ENCODE measurements at places on chromosomes 6 and 20.

- DNase-seq = no peak
Measured at GRCh38 chr6:43679057-43679456, 8.5 kb downstream of the MRPS18A start.

GRCh38 chr20:63342561-63343459 is 18.3 kb downstream of the CHRNA4 start:
- DNase-seq = peak; percentile 57

GRCh38 chr20:4902788-4903187 is 98.5 kb downstream of the SLC23A2 start:
- no peak for DNase-seq

- DNase-seq = no peak
Measured at GRCh38 chr6:168724669-168725570, 283.9 kb downstream of the SMOC2 start.

DNA sequence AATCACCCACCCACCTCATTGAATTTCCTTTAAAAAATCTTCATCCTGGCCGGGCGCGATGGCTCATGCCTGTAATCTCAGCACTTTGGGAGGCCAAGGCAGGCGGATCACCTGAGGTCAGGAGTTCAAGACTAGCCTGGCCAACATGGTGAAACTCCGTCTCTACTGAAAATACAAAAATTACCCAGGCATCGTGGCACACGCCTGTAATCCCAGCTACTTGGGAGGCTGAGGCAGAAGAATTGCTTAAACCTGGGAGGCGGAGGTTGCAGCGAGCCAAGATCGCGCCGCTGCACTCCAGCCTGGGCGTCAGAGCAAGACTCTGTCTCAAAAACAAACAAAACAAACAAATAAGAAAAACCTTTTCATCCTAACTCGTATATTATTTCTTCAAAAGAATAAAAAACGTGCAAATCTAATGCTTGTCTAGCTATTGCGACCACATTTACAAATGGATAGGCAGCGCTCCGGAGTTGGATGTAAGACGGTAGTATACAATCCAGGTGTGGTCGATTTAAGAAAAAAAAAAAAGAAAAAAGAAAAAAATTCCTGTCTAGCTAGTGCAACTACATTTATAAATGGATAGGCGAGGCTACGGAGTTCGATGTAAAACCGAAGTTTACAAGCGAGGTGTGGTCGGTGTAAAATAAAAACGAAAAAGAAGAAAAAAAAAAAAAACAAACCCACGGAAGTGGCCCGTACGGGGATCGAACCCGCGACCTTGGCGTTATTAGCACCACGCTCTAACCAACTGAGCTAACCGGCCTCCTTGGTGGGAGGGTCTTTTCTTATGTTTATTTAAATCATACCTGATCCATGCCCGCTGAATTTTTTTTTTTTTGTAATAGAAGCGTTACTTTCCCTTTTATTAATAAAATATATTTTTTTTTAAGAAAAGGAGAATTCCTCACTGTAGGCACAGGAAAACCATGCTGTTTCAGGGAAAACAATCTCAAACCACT is 70.7 kb upstream of the PRSS16 start:
- peak; percentile 35 for DNase-seq

DNA sequence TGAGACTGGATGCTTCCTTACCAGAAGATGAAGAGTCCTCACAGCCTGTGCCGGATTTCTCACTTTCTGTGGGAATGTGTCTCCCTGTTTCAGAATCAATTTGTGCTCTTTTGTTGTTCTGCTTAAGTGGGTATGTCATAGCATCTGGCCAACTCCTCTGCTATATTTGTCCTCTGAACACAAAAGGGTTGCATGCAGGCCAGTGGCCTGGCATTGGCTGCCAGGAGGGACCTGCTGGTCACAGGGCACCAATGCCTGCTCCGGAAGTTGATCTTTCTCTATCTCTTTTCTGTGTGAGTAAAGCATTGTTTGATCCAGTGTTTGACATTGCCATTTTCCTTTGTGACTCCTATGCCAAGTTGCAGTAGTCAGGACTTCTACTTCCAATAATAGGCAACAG is 47.8 kb downstream of the JARID2 start:
- DNase-seq = no peak

- no peak for DNase-seq
Measured at GRCh38 chr6:109059571-109060021, 35.0 kb downstream of the SESN1 start.

DNA sequence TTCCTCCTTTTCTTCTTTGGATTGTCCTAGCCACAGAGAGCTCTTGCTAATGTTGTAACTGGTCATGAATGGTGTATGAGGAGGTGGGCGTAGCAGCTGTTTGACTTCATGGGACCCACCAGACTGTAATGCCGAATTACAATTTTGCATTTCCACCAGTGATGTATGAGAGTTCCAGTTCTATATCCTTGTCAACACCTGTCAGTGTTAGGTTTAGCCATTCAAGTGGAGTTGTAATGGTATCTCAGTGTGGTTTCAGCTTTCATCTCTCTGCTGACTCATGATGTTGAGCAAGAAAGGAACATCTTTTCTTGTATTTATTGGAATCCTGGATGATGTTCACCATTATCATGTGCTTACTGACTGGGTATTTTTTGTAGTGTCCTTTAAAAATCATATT is 5.1 kb downstream of the IGF2R start:
- no peak for DNase-seq

- DNase-seq = no peak
Measured at GRCh38 chr6:21469213-21469612, 124.3 kb upstream of the SOX4 start.

- DNase-seq = no peak
Measured at GRCh38 chr6:44735630-44735963, 348.1 kb downstream of the CDC5L start.

GRCh38 chr20:20184149-20184548 is 131.8 kb downstream of the CFAP61 start:
- no peak for DNase-seq

DNA sequence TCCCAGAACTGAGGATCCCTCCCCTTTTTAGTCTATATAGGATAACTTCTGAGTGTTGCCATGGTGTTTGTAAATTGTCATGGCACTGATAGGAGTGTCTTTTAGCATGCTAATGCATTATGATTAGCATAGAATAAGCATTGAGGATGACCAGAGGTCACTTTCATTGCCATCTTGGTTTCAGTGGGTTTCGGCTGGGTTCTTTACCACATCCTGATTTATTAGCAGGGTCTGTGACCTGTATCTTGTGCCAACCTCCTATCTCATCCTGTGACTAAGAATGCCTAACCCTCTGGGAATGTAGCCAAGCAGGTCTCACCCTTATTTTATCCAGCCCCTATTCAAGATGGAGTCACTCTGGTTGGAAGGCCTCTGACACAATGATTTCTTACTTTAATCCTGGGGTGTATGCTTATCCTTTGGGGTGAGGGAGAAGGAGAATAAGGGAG is 19.6 kb downstream of the WFDC2 start:
- no peak for DNase-seq

GRCh38 chr6:112259337-112259675 is 4.9 kb upstream of the LAMA4 start:
- no peak for DNase-seq

DNA sequence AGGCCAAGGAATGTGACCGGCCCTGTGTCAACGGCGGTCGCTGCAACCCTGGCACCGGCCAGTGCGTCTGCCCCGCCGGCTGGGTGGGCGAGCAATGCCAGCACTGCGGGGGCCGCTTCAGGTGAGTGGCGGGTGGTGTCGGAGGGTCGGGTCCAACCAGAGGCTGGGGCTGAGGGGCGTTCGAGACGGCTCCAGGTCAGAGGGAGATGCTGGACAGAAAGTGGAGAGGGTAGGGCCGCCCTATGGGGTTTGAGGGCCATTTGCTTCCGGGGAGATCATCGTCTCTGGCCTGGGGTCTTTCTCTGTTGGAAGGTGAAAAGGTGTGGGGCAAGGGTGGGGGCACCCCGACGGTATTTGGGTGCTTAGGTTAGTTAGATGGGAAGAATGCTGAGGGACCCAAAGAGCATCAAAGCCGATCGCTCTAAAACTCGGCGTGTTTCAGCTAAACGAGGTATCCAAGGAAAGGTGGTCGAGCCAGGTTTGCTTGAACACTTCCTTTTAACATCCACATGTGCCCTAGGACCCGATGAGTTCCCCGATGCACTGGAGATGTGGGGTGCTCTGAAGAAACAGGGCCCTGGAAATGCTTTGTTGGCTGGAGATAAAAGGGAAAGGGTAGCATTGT is 691 bp downstream of the ATRN start:
- DNase-seq = no peak

- no peak for DNase-seq
Measured at GRCh38 chr20:48457193-48458002, 370.4 kb downstream of the PREX1 start.

- DNase-seq = peak; percentile 74
Measured at GRCh38 chr20:37882961-37883712, 19.8 kb upstream of the VSTM2L start.

DNA sequence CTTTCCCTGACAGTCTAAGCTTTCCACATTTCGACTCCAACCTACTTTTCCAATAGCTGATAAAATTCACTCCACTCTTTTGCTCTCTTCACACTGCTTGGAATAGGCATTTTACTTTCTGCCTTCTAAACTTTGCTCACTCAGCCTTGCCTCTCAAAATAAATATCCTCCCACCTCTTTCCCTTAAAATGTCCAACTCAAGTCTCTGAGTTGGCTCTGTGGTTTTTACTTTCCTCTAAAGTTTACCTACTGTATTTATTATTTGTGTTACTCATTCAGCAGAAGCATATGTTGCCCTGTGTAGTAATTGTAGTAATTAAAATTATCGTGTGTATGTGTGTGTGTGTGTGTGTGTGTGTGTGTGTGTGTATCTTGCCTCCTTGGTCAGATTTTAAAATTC is 20.0 kb upstream of the CDYL start:
- DNase-seq = no peak

DNA sequence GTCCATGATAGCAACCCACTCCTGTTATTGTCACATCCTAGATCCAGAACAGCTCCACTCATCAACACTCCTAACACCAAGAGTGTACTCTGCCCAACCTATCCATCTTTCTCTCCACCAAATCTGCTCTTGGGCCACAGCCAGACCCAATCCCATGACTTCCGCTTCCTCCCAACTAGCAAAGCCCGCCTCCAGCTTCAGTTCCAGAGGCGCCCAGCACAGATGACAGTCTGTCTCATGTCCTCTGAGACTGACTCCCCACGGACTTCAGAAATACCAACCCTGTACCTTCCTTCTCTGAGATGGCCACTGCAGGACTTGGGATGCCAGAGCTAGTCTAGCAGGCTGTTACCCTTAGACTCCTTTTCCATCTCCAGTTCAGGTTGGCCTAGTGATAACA is 48.6 kb downstream of the DTNBP1 start:
- DNase-seq = no peak

- peak; percentile 90 for DNase-seq
Measured at GRCh38 chr6:5851261-5851757, 155.4 kb downstream of the NRN1 start.

DNA sequence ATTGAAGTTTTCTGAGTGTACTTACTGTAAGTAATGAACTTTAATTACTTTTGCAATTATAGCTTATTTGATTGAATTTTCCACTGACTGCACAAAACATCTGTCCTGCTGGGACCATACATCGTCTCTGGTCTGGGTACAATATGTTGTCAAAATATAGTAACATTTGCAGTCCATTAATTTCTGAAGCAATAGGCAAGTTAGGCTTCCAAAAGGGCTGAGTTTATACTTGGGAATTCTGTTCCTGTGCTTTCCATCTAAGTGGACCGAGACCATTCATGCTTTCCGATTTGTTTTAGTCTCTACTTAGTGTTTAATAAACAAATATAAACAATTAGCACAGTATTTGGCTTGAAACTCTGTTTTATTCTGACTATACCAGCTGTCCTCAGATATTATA is 139.3 kb downstream of the RFPL4B start:
- no peak for DNase-seq

DNA sequence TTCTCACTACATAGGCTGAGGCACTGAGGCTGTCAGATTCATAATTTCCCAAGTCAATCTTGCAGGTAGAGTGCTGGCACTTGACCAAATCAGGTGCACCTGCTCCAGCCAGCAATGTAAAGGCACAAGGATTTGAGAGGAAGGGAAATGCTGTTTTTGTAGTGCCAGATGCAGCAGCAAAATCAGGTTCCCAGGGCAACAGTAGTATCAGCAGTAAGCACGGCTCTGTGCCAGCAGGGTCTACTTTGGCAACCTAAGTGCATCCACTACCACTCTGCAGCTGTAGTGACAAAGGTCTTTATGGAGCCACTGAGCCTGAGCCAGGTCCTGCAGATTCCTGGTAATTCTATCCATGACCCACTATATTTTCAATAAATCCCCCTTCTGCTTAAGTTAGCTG is 329.5 kb downstream of the TPBG start:
- no peak for DNase-seq

- DNase-seq = no peak
Measured at GRCh38 chr6:15452182-15452941, 206.5 kb downstream of the JARID2 start.

- peak; percentile 75 for DNase-seq
Measured at GRCh38 chr6:158070513-158070912, 88.8 kb downstream of the SYNJ2 start.

GRCh38 chr6:47083586-47084047 is 41.5 kb upstream of the ADGRF1 start:
- peak; percentile 23 for DNase-seq

- DNase-seq = no peak
Measured at GRCh38 chr6:31911826-31912585, 10.1 kb upstream of the ZBTB12 start.

DNA sequence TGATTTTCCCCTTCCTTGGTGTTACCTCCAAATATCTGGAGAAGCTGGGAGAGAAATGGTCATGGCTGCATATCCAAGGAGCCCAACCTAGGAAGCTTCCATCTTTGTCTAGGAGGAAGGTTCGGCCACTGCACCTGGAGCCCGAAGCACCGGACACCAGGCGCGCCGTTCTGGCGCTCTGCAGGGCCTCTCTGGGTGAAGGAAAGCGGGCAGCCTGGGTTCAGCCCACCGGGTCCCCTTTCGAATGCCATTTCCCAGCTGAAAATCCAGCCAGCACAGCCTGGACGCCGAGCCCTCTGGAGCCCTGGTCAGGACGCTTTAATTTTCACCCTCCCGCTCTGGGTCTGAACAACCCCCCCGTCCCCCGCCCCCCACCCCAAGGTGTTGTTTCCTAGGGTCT is 1.2 kb downstream of the LINC00237 start:
- no peak for DNase-seq

- DNase-seq = peak; percentile 77
Measured at GRCh38 chr20:23340524-23340923, 10.1 kb upstream of the NXT1 start.

- no peak for DNase-seq
Measured at GRCh38 chr6:64489763-64490162, 854.2 kb downstream of the PHF3 start.

DNA sequence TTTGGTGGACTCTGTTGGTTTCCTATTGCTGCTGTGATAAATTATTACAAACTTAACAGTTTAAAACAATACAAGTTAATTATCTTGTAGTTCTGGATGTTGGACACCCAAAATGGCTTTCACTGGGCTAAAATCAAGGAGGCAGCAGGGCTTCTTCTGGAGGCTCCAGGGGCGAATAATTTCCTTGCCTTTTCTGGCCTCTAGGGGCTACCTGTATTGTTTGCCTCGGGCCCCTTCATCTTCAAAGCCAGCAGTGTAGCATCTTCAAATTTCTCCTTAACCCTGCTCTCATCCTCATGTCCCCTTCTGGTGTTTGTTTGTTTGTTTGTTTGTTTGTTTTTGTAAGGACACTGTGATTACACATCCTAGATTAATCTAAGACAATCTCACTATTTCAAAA is 60.5 kb upstream of the ANKEF1 start:
- DNase-seq = no peak

Measured in posterior cingulate gyrus (tissue), 11 donors.